ENCODE measurements at places on chromosomes 3 and 15.
A peak's percentile ranks its signal among the peaks of the same experiment; 100 is the strongest.

DNA sequence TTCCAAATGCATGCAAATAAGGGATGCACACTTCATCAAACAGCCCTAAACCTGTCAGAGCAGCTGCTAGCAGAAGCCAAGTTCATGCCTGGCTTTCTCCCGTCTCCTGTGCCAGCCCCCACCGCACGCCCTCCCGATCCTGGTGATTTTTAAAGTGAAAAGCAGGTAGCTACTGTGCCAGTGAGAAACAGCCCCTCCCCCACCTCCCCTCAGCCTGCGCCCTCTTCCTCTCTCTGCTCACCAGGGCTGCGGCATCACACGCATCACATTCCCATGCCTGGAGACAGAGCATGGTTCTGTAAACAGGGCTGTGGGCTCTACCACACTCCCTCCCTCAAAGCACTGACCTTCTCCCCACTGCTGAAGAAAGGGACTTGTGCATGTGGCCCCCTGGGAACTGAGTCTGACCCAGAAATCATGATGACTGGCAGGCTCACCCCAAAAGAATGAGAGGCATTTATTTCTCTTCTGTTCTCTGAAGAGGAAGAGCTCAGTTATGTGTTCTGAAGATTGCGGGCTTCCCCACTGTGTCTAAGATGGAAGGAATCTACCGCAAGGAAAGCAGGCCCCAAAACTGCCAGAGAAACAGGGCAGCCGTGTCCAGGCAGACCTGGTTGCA lies 14.5 kb upstream of the SLC6A1 start:
- no peak for DNase-seq

DNA sequence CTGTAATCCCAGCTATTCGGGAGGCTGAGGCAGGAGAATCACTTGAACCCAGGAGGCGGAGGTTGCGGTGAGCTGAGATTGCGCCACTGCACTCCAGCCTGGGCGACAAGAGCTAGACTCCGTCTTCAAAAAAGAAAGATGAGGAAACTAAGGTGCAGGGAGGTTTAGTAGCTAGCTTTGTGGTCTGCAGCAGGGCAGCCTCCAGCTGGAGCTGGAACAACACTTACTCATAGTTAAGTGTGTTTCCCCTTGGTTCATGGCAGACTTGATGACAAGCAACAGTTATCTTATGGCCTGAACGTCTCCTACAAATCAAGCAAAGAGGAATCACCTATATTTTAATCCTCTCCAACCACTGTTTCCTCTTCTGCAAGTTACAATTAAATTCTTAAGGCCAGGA lies 12.6 kb downstream of the KAT2B start:
- DNase-seq: no peak

GRCh38 chr3:6248528-6248927 lies 612.4 kb upstream of the GRM7 start:
- DNase-seq: no peak

DNA sequence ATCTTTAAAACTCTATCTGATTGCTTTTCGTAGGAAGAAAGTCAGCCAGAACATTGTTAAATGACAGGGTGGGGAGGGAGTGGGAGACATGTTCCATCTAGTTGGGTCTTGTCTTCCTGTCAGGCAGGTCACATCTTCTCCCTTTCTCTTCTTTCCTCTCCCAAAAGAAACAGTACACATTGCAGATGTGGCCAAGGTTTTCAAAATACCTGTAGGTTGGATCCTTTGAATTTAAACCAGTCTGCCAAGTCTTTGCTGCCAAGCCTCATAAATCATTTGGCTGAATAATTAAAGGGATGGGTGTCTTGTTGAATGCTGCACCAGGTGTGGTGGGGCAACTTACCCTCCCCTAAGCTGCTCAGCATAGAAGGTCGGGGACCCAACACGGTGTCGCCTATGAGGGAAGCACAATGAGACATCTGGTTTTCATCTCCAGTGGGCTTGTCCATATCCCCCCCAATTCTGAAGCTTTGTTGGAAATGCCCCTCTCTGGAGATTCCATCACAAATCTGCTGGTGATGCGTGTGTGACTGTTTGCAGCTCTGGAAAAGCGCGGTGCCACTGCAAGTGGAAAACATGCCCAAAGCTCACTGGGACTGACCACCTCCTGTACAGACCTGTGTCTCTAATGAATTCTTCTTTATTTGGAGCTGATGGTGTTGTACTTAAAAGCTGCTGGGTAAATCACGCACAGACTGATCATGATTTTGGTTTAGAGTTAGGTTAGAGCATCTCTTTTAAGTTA lies 112.6 kb downstream of the FILIP1L start:
- no peak for DNase-seq

- no peak for DNase-seq
Measured at GRCh38 chr3:13415997-13416793, 3.9 kb downstream of the NUP210 start.

GRCh38 chr3:52983336-52983807 lies 62.5 kb downstream of the SFMBT1 start:
- DNase-seq: peak; percentile 33

- DNase-seq: no peak
Measured at GRCh38 chr3:14771593-14772497, 46.9 kb upstream of the FGD5 start.

DNA sequence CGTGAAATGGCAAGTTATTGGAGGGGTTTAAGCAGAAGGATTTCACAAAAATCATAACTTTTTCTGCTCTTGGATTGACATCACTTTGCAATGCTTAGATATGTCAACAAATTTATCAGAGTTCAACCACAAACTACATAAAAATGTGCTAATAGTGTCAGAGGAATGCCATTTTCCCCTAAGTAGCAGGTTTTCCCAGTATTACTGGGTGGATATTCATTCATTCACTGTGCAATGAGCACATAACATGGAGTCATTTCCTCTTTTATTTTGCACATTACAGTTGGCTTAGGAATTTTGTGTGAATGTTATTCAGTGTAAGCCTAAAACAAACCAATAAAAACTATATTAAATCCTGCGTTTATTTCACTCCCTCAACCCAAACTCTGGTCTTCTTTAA lies 537.3 kb upstream of the MCTP2 start:
- DNase-seq: no peak

DNA sequence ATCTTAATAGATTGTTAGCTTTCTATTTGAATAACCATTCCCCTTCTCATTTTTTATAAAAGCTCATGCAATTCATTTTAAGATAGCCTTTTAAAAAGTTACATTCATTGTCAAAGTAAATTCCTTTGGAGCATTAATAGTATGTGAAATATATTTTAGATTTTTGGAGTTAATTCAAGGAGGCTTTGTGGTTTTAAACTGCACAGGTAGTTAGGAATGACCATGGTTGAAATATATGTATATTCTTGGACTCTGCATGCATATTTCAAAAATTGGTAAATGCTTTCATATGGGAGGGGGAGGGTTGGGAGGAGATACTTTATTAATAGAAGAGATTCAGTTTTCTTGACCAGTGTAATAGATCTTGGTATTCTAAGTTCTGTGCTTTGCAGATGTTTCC lies 244.4 kb upstream of the C2CD4B start:
- DNase-seq: no peak

- no peak for DNase-seq
Measured at GRCh38 chr3:142151828-142152227, 2.5 kb upstream of the TFDP2 start.

Measured in T-helper 1 cell (primary cell).